ENCODE measurements at places on chromosomes 6 and 20. TPM values are rescaled to one million over a fixed set of nuclear protein-coding genes. Genes with fewer than 3 reads are reported as not detected.

Gene ELOVL4
- total RNA-seq, result 1.6 TPM

Gene SLC26A8
- total RNA-seq, result not detected

Gene ALDH8A1
- not detected for total RNA-seq

Gene CDK19
- total RNA-seq, result 5.1 TPM

Gene RAET1G
- 9.7 TPM for total RNA-seq

Gene TOX2
- 9.2 TPM for total RNA-seq

Measured in A549 treated with RU486 at 1 μM for 4 hours (cell line).